ENCODE measurements at places on chromosomes 12 and 14.
A peak's percentile ranks its signal among the peaks of the same experiment; 100 is the strongest.

DNA sequence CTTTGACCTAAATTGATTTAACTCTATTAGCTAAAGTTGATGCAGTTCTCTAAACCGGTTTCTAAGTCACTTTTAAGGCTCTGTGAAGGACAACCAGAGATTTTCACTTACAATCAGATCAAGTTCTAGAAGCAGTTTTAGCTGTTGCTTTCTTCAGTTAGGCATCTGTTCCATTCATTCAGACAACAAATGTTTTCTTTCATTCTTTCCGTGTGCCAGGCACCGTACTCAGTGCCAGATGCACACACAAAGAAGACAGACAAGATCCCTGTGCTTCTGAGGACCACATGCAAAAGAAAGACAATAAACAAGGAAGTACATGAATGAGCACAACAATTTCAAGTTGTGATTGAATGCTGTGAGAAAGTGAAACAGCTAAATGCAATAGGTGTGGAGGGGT, 11.1 kb upstream of the EGLN3 start:
- no peak for DNase-seq

- DNase-seq = no peak
Observed at GRCh38 chr14:99566009-99566389, 38.0 kb downstream of the CCDC85C start.

GRCh38 chr12:26767116-26767515, 65.9 kb downstream of the ITPR2 start:
- no peak for DNase-seq

DNA sequence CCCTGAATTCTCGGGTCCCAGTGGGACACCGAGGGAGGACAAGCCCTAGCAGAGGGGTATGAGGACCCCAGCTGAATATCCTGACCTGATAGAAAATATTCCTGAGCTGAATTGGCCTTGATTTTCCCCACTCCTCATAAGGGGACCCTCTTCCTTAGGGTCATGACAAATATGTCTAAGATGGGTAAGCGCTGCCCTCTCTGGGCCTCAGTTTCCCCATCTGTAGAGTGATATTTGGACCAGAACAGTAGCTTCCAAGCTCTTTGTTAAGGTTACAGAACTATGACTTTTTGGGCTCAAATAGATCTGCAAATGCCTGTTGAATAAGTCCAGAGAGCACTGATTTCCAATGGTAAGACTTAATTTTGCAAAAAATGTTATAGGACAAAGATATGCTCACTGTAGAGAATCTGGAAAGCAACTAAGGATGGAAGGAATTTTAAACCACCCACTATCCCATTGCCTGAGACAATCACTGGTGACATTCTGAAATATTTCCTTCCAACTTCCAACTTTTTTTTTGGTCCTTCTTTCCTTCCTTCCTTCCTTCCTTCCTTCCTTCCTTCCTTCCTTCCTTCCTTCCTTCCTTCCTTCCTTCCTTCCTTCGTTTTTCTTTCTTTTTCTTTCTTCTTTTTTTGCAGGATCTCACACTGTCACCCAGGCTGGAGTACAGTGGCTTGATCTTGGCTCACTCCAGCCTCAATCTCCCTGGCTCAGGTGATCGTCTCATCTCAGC, 32.0 kb downstream of the MYL2 start:
- DNase-seq = no peak

GRCh38 chr14:33871394-33871793, 79.5 kb downstream of the EGLN3 start:
- no peak for DNase-seq

DNA sequence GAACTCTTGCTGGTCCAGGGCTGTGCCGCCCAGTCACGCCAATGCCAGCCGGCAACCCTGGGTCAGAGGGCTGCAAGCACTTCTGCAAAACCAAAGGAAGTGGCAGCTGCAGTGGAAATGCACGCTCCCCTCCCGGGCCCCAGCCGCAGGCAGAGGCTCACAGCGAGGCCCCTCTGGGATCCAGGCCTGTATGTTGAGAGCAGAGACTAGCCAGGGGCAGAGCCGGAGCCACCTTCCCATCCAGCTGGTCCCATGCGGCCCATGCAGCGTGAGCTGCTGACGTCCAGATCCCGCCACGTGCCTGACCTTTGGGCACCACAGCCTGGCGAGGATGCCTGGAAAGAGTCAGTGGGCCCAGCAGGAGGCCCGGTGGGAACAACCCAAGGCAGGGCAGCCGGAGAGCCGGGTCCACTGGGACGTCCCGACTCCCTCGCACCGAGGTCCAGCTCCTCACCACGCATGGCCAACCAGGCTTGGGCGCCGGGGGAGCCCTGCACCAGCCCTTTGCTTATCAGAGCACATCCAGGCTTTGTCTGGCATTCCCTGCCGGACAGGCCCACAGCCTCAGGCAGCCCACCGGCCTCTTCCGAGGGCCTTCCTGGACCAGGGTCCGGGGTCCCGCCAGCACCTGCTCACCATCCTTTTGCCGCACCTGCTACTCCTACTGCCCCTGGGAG, 4.3 kb downstream of the GPR132 start:
- DNase-seq = no peak

- DNase-seq = peak; percentile 16
Observed at GRCh38 chr12:56080556-56081138, 682 bp downstream of the ERBB3 start.

GRCh38 chr12:43008953-43009845, 419.7 kb upstream of the PRICKLE1 start:
- DNase-seq = no peak

DNA sequence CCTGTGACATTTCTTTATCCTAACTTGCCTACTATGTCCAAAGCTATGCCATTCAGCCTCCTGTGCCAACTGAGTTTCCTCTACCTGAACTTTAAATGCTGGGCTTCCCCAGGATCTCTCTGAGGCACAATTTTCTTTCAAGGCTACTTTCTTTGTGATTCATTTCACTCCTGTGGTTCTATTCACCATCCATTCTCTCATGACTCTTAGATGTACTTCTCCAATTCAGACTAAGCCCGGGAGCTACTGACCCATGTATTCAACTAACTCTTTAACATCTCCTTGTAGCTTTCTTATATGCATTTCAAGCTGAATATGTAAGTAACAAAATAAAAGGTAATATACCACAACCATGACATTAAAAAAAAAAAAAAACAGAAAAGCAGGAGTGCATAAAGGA, 738.9 kb upstream of the USP15 start:
- no peak for DNase-seq

GRCh38 chr12:49975318-49975761, 2.6 kb downstream of the AQP6 start:
- no peak for DNase-seq

DNA sequence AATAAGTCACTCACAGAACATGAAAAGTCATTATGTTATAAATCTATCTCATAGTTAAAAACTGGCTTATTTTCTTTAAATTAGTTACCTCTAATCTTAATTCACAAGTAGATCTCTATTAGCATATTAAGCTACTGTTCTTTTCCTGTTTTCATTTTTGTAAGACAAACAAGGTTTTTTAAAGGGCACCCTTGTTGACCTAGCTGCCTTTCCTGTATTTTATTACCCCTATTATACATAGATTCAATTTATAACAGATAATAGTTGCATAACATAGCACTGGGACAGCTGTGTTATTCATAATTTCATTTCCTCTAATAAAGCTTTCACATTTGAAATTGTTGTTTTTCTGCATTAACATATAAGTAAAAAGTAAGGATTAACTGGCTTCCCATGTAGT, 1500.7 kb upstream of the FLRT2 start:
- DNase-seq = no peak

DNA sequence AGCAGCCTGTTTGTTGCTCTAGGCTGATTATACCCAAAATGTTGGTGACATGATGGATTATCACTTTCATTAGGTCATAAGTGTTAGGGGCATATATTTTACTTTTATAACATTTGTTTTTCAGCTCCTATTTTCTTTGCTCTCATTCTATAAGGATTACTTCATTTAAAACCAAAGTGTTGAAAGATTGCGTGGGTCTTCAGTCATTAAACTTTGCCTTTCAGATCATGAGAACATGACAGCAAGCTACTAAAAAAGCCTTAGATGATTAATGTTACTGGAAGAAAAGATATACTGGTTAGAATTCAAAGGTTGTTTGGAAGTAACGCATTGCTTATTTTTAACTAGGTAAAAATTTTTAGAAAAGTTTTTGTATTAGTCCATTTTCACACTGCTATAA, 156.8 kb downstream of the ERC1 start:
- DNase-seq = no peak

- no peak for DNase-seq
Observed at GRCh38 chr14:87331991-87332390, 661.0 kb downstream of the GALC start.

GRCh38 chr14:103143506-103143905, 20.2 kb downstream of the TNFAIP2 start:
- DNase-seq = no peak

GRCh38 chr12:84085046-84085445, 827.6 kb downstream of the SLC6A15 start:
- no peak for DNase-seq

DNA sequence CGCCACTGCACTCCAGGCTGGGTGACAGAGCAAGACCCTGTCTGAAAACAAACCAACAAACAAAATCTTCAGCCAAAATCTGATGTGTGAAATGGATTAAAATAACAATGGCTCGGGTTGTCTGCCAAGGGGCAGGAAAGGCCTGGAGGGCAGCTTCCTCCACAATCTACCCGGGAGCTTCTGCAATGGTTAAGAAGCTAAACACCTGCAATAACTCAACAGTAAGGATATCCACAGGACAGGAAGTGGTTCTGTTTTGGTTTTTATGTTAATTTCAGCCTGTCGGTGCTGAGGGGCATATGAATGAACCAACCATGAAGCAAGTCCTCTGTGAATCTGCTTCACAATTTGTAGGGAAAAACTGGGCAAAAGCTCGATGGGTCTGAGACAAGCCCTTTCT, 34.4 kb downstream of the RAD52 start:
- DNase-seq = no peak

- DNase-seq = no peak
Observed at GRCh38 chr14:97198813-97199212, 401.6 kb downstream of the VRK1 start.

DNA sequence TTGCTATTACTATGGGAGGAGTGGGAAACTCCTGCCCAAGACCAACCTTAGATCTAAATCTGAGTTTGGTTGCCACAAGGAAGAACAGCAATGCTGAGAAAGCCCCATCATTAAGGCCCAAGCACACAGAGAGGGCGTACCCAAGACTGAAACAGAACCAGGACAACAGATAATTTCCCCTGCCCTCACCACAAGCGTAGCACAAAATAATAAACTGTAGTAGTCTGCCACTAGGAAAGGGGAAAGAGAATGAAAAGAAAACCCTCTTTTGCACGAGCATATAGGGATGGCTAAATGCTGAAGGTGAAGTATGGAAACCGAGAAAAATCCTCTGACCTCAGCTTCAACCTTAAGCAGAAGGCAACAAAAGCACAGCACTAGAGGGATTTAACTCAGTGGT, 76.5 kb upstream of the DHRS4 start:
- DNase-seq = no peak

- DNase-seq = peak; percentile 27
Observed at GRCh38 chr14:72516936-72517700, 376.8 kb downstream of the DPF3 start.

- DNase-seq = no peak
Observed at GRCh38 chr14:64845878-64846277, 33.8 kb downstream of the SPTB start.

DNA sequence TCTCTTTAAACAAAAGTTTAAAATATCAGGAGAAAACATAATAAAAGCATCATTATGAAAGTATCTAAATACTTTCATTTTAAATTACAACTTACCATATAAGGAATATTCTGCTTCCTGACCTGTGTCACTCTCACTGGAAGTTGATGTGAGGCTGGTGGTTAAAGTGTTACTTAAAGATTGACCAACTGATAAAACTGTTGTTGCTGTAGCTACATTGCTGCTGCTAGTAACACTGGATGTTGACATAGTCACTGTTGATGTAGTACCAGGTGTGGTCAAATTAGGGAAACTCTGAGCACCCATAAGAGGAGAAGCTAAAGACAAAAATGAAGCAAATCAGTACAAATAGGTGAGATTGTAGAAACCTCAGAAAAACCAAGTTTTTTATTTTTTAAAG, 79.9 kb downstream of the HECTD1 start:
- DNase-seq = no peak

- DNase-seq = no peak
Observed at GRCh38 chr14:69106451-69106850, 46.5 kb downstream of the DCAF5 start.

- DNase-seq = no peak
Observed at GRCh38 chr14:78010688-78011087, 159.5 kb upstream of the NRXN3 start.

Measured in substantia nigra (tissue), 51 donors.